ENCODE measurements at places on chromosomes 7 and 10.

GRCh38 chr10:59240582-59241183 lies 64.2 kb downstream of the PHYHIPL start:
- DNase-seq: no peak

DNA sequence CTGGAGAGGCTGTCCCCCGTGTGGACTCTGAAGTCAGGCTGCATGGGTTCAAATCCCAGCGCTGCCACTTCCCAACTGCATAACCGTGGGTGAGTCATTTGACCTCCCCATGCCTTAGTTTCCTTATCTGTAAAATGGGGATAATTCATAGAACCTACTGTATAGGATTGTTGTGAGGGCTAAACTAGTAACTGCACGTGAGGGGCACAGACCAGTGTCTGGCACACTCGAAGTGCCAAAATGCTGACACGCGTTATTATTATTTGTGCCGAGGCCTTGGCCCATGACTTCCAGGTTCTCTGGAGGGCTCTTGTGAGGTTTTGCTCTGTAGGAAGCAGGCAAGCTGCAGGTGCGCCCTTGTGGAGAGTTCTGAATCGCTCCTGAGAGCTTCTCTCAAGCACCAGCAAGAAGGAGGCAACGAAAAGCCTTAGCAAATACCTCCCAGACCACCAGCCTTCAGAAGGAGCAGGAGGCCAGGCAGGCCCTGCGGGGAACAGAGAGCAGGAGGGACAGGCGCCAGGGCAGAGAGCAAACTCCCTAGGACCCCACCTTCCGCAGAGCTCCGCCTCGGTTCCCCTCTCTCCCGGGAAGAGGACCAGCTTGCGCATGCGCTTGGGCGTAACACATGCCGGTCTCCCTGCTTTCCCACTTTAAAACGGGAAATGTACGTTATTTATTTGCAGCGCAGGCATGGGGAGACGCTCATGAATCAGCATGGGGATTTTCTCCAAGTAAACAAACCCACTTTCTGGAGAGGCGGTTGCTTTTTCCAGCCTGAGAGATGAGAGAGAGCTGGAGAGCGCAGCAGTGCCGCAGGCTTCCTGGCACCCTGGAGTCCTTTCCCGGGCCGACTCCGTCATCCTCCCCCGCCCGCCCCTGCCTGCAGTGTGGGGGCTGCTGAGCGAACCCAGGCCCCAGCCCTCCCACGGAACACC lies 39.6 kb downstream of the SORCS3 start:
- DNase-seq: no peak

GRCh38 chr7:81393018-81393417 lies 376.8 kb downstream of the HGF start:
- no peak for DNase-seq

DNA sequence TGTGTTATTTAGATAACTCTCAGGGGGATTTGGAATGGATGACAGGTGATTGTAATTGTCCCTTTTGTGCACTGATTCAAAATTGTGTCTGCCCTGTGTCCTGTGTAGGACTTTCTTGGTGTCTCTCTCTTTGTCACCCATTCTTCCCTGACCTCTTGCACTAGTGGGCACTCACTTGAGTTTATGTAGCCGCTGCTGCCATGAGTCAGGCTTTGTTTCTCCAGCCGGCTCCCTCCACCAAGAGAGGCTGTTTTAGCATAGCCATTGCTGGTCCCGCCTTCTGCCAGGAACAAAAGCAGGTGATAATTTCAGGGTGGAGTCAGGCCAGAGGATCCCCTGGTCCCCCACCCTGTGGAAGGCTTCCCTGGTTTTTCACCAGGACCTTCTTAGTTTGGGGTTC lies 8.4 kb downstream of the COL17A1 start:
- DNase-seq: no peak

DNA sequence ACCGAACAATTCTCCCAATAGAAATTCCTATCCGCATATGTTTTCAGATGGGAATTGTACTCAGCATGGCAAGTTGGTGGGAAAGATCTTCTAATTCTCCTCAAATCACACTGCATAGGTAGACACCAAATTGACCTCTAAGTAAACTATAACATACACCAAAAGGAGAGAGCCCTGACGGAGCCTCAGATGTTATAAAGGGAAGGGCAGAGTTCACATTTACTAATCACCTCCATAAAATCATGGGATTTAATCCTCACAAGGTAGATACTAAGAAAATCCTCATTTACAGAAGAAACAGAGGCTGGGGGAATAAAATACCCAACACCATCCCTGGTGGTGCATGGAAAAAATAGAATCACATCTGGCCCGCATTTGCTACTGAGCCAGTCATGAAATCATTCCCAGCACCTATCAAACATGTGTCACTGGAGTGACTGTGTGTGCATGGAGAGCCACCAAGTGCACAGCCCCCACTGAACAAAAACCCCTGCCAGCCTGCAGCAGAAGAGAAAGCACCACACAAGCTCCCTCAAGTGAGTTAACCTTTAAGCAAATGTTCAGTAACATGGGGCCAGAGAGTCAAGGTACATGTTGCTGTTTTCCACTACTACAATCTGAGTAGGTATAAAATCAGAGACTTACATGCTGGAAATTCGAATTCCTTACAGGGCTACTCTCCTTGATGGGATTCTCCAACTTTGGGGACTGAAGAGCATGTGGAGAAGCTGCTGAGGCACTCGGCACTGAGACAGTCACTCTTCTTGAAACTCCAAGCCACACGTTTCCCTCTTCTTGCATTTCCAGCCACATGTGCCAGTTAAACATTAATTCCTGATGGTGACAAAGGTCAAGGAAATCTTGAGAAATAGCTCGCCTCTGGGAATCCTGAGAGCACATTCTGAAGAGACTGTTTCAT lies at the start of gene DDC:
Gene DDC (minus strand): TSS at position 766 of the 919 bp plus-strand sequence. CDS start 21,320 bp downstream, outside the sequence.
- no peak for DNase-seq

GRCh38 chr7:108589199-108589598 lies 19.5 kb downstream of the DNAJB9 start:
- no peak for DNase-seq

- no peak for DNase-seq
Measured at GRCh38 chr7:90708841-90709317, 112.8 kb downstream of the CDK14 start.

- no peak for DNase-seq
Measured at GRCh38 chr7:116698396-116698795, 26.4 kb downstream of the MET start.

DNA sequence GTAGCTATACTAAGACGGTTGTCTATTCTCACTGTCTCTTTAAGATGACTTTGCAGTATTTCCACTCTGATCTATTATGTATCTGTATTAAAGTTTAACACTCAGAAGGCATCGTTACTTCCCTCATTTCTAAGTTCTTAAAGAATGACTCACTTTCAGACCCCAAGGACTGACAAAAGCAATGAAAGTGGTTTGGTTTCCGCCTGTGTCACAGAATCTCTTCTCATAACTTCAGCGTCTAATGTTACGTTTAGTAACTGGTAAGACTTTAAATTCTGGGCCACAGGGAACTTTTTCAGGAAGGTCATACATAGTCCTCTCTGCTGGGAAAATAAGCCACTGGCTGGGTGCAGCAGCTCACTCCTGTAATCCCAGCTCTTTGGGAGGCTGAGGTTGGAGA lies 892.0 kb upstream of the AUTS2 start:
- no peak for DNase-seq

GRCh38 chr7:99428972-99429566 lies 9.5 kb downstream of the PTCD1 start:
- DNase-seq: no peak

- no peak for DNase-seq
Measured at GRCh38 chr10:102782673-102783551, 39.2 kb downstream of the WBP1L start.

- DNase-seq: no peak
Measured at GRCh38 chr7:115933471-115933870, 97.1 kb downstream of the TFEC start.

GRCh38 chr10:101405001-101405400 lies 51.0 kb downstream of the BTRC start:
- DNase-seq: no peak

- DNase-seq: no peak
Measured at GRCh38 chr10:4136121-4136520, 351.1 kb upstream of the KLF6 start.

GRCh38 chr7:151249732-151250072 lies 1.2 kb upstream of the SMARCD3 start:
- DNase-seq: no peak

- DNase-seq: no peak
Measured at GRCh38 chr7:158595068-158595467, 7.4 kb upstream of the PTPRN2 start.

DNA sequence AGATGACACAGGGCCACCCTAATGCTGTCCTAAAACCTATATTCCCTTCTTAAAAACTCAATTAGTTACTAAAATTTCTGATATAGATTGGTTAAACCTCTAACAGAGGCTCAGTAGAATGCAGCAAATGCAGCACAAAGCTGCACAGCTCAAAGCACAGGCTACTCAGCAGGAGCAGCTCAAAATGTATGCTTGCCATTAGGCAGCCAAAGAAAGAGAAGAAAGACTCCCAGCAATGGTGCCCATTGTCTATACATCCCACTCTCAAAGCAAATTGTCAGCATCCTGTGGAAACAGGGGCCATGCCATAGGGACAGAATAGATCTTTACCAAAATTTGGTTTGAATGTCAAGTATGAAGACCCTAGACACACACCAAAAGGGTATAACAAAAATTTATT lies 73.5 kb downstream of the TFPI2 start:
- no peak for DNase-seq

DNA sequence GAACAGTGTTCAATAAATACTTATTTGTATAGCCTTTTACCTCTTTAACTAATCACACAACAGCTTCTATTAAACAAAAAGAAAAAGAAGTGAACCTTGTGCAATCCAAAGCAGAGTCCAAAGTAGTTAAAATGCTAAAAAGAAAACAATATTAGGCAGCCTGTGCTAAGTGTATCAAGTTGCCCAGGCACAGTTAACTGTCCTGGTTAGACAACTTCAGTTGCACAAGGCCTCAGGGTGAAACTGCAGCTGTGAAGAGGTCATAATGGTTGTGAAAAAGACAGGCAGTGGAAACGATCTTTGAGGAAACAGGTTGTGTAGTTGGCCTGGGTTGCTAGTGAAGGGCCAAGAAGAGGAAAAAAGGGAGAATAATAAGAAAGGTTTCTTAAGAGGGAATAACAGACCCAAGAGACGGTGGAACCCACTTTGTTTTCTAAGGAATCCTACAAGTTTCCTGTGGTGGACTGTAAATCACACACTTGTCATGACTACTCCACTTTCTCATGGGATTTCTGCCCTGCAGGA lies 6.0 kb upstream of the CROT start:
- no peak for DNase-seq

- peak; percentile 23 for DNase-seq
Measured at GRCh38 chr7:157554393-157555238, 217.8 kb downstream of the DNAJB6 start.

DNA sequence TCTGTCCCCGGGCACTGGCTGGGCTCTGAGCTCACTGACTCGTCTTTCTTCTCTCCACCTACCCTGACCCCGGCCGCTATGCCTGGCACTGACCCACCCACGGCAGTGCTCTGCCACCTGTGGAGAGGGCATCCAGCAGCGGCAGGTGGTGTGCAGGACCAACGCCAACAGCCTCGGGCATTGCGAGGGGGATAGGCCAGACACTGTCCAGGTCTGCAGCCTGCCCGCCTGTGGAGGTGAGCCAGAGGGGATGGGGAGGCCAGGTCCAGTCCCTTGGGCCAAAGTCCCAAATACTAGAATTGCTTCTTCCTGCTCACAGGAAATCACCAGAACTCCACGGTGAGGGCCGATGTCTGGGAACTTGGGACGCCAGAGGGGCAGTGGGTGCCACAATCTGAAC lies 27.3 kb downstream of the TBATA start:
- no peak for DNase-seq

GRCh38 chr10:114250236-114250635 lies 11.2 kb downstream of the VWA2 start:
- no peak for DNase-seq

GRCh38 chr10:100828738-100829096 lies 83.3 kb downstream of the PAX2 start:
- DNase-seq: no peak

GRCh38 chr10:132444877-132445351 lies 47.9 kb downstream of the PWWP2B start:
- no peak for DNase-seq

DNA sequence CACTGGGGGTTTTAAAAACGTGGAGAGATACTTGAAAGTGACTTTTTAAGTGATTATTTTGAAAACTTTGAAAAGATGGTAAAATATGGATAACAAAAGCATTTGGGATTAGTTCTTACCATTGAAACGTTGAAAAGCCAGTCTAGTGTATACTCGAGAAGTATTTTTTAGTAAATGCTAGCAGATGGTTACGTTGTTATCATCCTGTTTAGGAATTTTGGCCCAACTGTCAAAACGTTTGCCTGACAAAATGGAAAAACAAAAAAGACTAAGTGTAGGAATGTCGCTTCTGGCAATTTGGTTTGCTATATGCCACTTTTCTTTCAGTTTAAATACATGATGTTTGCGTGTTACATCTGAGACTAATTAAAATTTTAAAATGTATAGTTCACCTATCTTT lies 1.2 kb downstream of the RBM33 start:
- no peak for DNase-seq

- DNase-seq: no peak
Measured at GRCh38 chr7:41742401-41743020, 39.6 kb upstream of the INHBA start.

DNA sequence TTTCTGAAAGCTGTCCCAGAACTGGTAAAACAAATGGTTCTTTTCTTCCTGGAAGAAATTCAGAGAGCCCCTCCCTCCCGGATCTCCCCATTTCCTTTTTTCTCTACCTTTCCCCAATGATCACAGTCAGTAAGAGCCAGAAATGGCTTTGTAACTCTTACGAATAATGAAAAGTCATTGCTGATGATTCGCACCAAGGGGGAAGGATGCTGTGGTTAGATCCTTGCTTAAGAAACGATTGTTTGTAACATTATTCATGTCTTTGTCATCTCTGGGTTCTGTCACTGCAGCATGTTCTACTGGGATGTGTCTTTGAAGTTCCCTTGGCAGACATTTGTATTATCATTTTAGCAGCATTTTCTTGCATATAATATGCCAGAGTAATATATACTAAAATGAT lies 138.9 kb downstream of the CACNB2 start:
- DNase-seq: no peak

GRCh38 chr7:105745681-105746330 lies 130.6 kb downstream of the ATXN7L1 start:
- DNase-seq: no peak

GRCh38 chr7:24877790-24878311 lies 102.1 kb downstream of the OSBPL3 start:
- no peak for DNase-seq

- no peak for DNase-seq
Measured at GRCh38 chr7:20083781-20084180, 133.4 kb downstream of the MACC1 start.

DNA sequence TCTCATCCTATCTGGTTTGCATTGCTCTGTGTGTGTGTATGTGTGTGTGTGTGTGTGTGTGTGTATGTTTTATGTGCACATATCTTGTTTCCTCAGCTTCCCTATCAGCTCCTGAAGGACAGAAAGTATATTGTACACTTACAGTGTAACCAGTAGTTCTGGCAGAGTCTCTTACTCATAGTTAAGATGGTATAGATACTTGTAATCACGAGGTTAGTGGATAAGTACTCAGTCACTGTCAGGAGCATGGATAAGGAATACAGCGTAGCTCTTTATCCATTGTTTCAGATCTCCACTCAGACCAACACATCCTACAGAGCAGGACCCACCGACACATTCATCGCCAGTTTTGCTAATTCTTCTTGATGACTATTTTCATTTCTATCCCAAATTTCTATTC lies 275.0 kb downstream of the TSPAN12 start:
- DNase-seq: no peak

GRCh38 chr7:38727184-38727940 lies 96.2 kb upstream of the AMPH start:
- no peak for DNase-seq

Measured in RWPE2 (cell line).